ENCODE measurements at places on chromosomes 16 and 17.

GRCh38 chr17:53148058-53148457, 674.7 kb upstream of the KIF2B start:
- no peak for DNase-seq

- no peak for DNase-seq
Measured at GRCh38 chr17:76048025-76048605, 21.0 kb upstream of the EVPL start.

DNA sequence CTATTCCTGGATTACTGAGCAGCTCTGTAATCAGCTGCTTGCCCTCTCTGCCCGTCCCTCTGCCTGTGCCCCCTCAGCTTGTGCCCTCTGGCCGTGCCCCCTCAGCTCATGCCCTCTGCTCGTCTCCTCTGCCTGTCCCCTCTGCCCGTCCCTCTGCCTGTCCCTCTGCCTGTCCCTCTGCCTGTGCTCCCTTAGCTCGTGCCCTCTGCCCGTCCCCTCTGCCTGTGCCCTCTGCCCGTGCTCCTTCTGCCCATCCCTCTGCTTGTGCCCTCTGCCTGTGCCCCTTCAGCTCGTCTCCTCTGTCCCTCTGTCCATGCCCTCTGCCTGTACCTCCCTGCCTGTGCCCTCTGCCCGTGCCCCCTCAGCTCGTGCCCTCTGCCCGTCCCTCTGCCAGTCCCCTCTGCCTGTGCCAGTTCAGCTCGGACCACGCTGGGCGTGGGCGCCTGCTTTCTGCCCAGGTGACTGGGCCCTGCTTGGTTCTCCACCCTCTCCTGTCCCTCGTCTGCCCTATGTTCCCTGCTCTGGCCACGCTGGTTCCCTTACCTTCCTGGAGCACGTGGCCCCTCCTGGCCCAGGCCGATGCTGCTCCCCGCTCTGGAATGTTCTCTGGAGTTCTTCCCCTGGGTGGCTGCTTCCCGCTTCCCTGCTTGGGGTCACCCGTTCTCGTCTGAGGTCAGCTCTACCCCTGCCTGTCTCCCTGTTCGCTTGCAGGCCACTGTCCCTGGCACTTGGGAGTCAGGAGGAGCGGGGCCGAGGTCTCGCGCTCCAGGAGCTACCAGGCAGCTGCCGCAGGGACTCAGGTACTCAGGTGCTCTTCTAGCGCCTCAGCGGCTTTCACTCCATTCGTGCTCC, 63.9 kb downstream of the BANP start:
- DNase-seq, result no peak

- no peak for DNase-seq
Measured at GRCh38 chr17:17845046-17845775, 8.4 kb upstream of the SREBF1 start.

- no peak for DNase-seq
Measured at GRCh38 chr17:58632324-58633314, 59.2 kb downstream of the TEX14 start.

- no peak for DNase-seq
Measured at GRCh38 chr17:21359483-21359840, 16.7 kb upstream of the KCNJ12 start.

DNA sequence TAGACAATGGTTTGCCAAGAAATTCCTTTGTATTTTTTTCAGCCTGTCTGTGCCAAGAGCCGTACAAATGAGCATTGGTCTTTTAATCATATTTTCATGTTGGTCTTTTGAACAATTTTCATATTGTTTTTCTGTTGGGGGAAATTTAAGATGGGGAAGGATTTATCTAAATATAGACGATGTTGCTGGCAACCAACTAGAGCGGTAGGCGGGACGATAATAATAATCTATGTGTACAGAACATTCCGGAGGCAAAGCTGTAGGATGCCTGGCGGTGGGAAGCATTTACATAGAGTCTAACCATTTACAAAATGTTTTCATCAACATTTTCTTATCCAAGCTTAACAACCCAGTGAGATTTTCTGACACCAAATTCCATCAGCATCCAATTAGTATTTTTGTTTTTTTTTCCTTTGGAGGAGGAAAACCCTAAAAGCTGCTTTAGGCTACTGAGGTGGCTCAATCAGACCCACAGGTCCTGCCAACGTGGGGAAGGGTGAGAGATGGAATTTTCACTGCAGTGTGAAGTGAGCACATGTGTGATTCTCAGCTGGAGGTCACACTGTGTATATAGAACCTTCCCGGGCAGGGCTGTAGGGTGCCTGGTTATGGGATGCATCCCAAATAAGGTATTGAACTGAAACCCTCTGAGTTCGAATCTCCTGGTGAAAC, 11.7 kb upstream of the SEC14L1 start:
- DNase-seq, result no peak

DNA sequence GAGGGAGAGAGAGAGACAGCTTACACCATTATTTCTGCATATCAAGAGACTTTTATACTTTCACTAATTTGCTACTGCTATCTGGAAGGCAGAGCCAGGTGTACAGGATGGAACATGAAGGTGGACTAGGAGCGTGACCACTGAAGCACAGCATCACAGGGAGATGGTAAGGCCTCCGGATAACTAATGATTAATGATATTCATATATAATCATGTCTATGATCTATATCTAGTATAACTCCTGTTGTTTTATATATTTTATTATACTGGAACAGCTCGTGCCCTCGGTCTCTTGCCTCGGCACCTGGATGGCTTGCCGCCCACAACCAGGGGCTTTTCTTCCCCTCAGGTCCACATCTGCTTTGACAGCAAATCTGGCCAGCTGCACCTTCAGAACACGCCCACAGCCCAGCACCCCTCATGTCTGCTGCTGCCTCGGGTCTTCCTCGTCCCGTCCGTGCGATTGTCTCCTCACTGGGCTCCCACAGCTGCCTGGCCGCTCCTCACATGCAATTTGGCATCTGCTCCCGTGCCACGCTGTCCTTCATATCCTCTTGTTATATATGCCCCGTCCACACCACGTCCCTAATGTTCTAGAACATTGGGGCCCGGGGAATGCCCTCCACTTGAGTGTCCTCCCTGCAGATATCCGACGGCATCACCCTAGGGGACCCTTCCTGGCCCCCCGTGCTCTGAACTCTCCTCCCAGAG, 10.2 kb upstream of the DEF8 start:
- no peak for DNase-seq

- DNase-seq, result no peak
Measured at GRCh38 chr17:50687200-50688066, 20.3 kb downstream of the ANKRD40 start.
